Muscle of leg (tissue), 16 donors: ENCODE measurements at places on chromosomes 7 and 10. TPM values are rescaled to one million over a fixed set of nuclear protein-coding genes. Genes with fewer than 3 reads are reported as not detected.
A peak's percentile ranks its signal among the peaks of the same experiment; 100 is the strongest.

The CHRM2 gene
- polyA plus RNA-seq = 0.12 TPM

GRCh38 chr7:141992156-141992555 lies 3.5 kb upstream of the MGAM start:
- DNase-seq = no peak

GRCh38 chr7:25087855-25088254 lies 37.2 kb downstream of the CYCS start:
- DNase-seq = no peak

The BRAF gene
- polyA plus RNA-seq = 9.2 TPM

GRCh38 chr10:50387732-50388073 lies 136.4 kb upstream of the ASAH2 start:
- no peak for DNase-seq

DNA sequence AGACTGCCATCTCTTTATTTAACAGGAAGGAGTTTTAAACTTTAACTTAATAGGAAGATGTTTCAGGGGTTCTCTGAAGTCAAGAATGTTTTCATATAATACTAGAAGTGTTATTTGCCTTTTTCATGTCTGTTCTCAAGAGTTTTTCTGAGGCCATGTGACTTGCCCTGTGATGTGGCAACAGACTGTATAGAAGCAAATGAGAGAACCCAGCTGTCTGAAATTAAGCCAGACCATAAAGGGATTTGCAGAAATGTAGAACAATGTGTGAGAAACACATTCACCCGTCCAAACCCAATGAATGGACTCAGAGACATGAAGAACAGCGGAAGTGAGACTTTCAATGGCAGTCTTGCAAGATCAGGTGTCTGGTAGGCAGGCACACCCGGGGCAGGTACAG lies 23.8 kb downstream of the MAPK8 start:
- no peak for DNase-seq

GRCh38 chr7:72321081-72321480 lies 91.1 kb downstream of the CALN1 start:
- DNase-seq = no peak

DNA sequence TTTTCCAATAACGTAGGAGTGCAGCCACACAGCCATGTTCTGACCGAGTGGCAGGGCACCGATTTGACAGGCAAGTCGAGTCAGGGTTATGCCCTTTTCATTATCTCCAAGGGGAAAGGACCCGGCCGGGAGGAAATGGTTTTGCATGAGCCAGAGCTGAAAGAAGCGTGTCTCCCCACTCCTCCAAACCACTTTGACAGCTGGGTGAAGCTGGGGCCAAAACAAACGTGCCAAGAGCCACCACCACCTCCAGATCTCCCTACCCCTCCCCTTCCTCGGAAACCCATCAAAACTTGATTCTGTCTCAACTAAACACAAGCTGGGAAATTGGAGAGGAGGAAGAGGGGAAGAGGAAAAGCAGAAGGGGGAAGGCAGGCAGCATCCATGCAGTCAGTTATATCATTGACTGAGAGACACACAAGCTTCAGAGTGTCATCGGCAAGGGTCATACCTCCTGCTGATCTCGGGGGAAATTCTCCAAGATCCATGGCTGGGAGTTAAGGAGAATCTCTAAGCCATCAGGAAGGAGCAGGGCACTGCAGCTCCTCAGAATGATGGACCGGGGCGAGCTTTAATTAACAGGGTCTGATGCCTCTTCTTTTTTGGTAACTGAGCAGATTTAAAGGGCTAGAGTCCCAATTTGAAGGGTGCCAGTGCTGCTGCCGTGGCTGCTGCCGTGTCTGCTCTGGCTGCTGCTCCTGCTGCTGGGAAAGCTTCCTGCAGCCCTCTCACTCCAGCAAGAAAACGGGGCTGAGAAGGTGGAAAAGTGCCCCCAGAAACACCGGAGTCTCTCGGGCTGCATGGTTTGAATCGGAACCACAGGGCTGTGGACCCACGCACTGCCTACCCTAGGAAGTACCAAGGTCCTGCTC lies 34.7 kb upstream of the CALN1 start:
- peak; percentile 40 for DNase-seq

- DNase-seq = peak; percentile 70
These were observed 53.3 kb downstream of the WIPF3 start for GRCh38 chr7:29859524-29860185.

GRCh38 chr10:104054430-104054829 lies 31.2 kb downstream of the COL17A1 start:
- DNase-seq = no peak

DNA sequence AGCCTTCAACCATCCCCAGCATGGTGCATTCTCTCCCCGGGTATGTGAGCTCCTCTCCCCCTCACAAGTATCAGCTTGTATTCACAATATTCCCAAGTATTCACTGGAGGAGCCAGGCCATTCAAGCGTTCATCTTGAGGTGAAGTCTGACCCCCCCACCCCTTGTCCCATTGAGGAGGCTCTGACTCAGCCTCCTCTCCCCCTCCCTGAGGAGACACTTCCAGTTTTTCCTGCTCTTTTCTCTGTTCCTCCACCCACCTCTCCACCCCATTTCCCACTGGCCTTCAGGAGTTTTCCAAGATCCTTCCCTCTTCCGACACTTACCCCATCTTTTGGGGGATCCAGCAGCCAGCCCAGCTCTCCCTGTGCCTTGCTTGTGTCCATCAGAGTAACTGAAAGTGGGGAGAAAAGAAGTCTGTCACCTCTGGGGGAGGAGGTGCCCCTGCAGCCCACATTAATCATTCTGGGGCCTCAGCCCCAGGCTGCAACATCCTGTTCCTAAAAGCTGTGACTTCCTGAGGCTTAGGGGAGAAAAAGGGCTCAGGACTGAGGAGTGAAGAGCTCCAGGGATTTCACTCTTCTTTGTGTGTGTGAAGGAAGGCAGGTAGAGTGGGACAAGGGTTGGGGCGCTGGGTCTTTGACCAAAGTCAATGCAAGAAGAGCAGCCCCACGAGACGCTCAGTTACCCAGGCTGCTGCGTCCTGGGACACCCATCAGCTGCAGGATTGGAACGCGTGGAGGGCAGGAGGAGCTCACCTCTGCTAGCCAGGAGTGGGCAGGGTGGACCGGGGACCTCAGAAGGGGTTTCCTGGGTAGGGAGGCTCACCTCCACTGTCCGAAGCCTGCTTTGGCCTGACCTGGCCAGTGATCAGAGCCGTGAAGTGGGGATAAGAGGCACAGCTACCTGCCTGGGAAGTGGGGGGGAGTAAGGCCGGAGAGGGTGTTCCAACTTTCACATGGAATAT lies 1.1 kb downstream of the EPHA1 start:
- DNase-seq = no peak

The COL13A1 gene
- polyA plus RNA-seq = 9.1 TPM

GRCh38 chr7:2383543-2384274 lies 19.7 kb upstream of the CHST12 start:
- no peak for DNase-seq

DNA sequence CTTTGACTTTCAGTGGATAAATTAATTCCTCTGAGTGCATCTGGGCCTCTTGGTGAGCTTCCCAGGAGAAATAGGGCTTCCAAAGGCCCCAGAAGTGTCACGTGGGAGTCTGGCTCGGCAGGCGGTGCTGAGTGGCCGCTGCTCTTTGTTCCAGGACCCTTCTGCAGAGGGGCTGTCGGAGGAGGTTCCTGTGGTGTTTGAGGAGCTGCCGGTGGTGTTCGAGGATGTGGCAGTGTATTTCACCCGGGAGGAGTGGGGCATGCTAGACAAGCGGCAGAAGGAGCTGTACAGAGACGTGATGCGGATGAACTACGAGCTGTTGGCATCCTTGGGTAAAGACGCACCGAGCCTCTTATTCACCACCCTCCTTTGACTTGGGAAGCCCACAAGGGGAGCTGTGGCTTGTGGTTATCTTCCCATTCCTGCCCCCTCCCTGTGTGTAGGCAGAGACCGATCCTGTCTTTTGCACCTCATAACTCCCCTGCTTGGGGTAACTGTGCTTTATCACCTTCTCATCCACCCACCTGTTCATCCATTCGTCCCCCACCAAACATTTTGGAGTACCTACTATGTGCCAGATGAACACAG lies 11.9 kb downstream of the ZNF862 start:
- DNase-seq = no peak

- peak; percentile 93 for DNase-seq
These were observed 28.3 kb upstream of the ELMO1 start for GRCh38 chr7:37476881-37477450.

GRCh38 chr10:117138838-117139580 lies 939 bp upstream of the VAX1 start:
- DNase-seq = no peak

The PLAU gene
- polyA plus RNA-seq = 28.5 TPM

DNA sequence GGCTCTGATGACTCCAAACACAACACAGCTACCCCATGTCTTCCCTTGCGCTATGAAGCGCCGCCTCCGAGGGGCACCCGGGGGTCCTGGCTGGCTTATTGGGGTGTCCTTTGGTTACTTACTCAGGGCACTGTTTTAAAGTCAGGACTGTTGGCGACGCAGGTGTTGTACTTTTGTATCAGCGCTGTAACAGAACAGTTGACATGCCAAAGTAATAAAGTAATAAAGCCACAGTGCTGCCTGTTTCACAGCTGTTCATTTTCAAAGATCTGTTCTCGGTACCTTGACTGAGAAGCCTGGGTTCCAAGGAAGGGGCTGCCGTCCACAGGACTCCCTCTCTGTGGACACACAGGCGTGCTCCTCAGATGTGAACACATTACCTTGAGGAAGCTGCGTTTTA lies 64.1 kb downstream of the WDR37 start:
- no peak for DNase-seq

The ZNF467 gene
- polyA plus RNA-seq = 5.7 TPM

The RPEL1 gene
- polyA plus RNA-seq = 0.12 TPM

DNA sequence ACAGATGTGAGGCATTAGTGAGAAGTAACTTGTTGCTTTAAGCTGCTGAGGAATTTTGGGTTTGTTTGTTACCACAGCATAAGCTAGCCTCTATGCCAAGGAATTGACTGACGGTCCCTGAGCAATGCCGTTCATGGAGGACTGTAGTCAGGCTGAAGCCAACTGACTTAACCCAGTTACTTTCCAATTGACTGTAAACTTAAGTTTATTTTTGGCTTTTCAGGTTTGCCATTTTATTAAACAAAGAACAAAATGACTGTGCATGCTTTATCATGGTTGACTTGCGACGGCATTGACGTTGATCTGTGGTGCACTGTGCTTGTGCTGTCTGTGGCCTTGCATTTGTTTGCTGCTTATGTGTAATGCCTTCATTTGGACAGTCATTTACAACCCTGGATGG lies 53.5 kb downstream of the DNAJB9 start:
- DNase-seq = no peak

DNA sequence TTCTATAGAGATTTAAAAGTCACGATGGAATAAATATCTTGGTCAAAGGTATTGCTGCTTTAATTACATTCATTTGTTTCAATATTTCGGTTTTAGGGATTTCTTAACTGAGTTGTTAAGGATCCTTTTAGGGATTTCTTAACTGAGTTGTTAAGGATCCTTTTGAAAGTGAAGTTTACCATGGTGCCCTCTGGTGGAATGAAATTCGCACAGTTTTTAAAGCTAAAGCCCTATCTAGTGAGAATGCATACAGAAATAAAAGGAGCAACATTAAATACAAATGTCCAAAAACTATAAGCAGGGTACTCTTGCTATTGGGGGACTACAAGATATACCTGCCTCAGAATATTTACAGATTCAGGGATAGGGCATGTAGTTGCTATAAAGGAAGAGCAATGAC lies 193.7 kb downstream of the RNLS start:
- DNase-seq = peak; percentile 80

GRCh38 chr10:132994185-132994796 lies 51.9 kb upstream of the CFAP46 start:
- peak; percentile 46 for DNase-seq

DNA sequence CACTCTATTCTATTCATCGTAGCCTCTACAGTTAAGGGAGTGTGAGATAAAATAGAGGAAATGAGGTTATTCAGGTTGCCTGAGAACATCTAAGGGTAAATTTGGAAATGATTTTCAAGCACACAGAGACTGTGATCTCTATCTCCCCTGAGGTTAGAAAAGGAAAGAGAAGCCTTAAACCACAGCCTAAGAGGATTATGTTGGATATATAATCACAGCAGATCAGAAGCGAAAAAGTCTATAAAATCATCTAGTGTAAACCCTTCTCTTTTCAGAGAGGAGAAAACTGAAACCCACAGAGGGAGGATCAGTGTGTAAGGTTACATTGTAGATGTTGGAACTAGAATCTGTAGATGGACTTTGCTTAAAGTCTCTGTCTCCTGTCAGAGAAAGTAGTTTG lies 90.6 kb upstream of the SEMA3E start:
- no peak for DNase-seq

GRCh38 chr10:70585578-70586169 lies 16.9 kb downstream of the PRF1 start:
- DNase-seq = no peak

GRCh38 chr10:121324678-121325213 lies 273.5 kb downstream of the FGFR2 start:
- DNase-seq = no peak

The IFIT1B gene
- polyA plus RNA-seq = 0.65 TPM

GRCh38 chr10:68900427-68901104 lies 549 bp upstream of the DDX50 start:
- no peak for DNase-seq

DNA sequence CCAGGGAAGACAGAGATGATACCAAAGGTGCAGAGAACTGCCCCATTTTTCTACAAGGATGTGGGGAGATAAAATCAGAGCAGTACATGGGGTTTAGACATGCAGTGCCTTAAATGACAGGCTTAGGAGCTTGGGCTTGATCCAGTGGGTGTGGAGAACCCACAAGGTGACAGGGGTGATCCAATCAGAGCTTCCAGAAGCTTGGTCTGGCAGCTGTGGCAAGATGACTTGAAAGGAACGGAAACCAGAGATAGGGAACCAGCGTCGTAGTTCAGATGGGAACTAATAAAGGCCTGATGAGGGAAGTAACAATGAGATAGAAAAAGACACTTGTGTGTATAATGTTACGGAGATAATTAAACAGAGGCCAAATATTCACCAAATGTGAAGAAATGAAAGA lies 80.7 kb downstream of the SLC37A3 start:
- DNase-seq = no peak

GRCh38 chr7:107661081-107661864 lies 645 bp downstream of the SLC26A4 start:
- peak; percentile 46 for DNase-seq
